DMS79 treated with DMSO at 0.1 percent for 48 hours (cell line): ENCODE measurements at places on chromosomes 1 and 21.
A peak's percentile ranks its signal among the peaks of the same experiment; 100 is the strongest.

- DNase-seq, result peak; percentile 17
Observed at GRCh38 chr1:107831921-107832320, 133.1 kb downstream of the VAV3 start.

DNA sequence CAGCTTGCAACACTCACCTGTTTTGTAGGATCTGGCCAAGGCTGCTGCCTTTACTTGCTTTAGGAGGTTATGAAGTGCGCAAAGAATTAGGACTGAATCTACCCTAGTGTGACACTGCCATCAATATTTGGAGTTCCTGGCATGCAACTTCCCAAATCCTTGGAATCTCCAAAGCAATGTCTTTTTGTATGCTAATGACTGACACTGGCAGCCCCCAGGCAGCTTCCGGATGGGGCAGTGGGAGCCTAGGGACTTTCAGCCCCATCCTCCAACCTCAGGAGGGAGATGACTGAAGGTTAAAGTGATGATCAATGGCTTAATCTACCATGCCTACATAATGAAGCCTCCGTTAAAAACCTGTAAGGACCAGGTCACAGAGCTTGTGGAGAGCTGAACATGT is 5.5 kb downstream of the RCC2 start:
- no peak for DNase-seq

GRCh38 chr1:230068621-230068873 is 1.5 kb downstream of the GALNT2 start:
- no peak for DNase-seq

- DNase-seq, result no peak
Observed at GRCh38 chr21:42806509-42807140, 72.7 kb downstream of the WDR4 start.

- DNase-seq, result no peak
Observed at GRCh38 chr1:90616395-90616794, 100.7 kb downstream of the BARHL2 start.

DNA sequence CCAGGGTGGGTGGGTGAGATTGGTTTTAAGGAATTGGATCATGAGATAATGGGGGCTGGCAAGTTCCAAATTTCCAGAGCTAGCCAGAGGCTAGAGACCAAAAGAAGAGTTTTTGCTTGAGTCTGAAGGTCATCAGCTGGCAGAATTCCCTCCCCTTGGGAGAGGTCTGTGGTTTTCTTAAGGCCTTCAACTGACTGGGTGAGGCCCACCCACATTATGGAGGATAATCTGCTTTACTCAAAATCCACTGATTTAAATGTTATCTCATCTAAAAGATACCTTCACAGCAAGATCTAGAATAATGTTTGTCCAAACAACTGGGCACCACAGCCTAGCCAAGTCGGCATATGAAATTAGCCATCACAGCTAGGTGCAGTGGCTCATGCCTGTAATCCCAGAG is 156.4 kb downstream of the URB2 start:
- DNase-seq, result no peak

- DNase-seq, result no peak
Observed at GRCh38 chr1:58608297-58608696, 31.2 kb upstream of the TACSTD2 start.

GRCh38 chr1:36123356-36123755 is 1.7 kb downstream of the COL8A2 start:
- DNase-seq, result no peak

- no peak for DNase-seq
Observed at GRCh38 chr1:175219774-175220173, 27.2 kb upstream of the KIAA0040 start.

- no peak for DNase-seq
Observed at GRCh38 chr1:82391712-82392111, 591.0 kb downstream of the ADGRL2 start.

- DNase-seq, result no peak
Observed at GRCh38 chr1:246320286-246320685, 186.8 kb downstream of the SMYD3 start.

GRCh38 chr1:219790834-219791615 is 137.3 kb downstream of the SLC30A10 start:
- no peak for DNase-seq

DNA sequence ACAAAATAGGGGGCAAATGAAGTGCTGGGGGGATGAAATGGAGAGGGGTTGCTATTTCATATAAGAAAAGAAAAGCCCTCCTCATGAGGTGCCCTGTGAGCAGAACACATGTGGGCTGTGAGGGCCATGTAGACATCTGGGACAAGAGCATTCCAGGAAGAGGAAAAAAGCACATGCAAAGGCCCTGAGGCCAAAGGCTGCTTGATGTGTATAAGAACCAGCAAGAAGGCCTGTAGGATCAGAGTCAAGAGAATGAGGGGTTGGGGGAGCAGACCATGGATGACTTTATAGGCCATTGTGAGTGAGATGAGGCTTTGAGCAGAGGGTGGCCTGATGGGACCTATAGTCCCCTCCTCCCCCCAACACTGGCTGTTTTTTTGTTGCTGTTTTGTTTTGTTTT is 7.7 kb upstream of the RAB4A start:
- DNase-seq, result no peak

DNA sequence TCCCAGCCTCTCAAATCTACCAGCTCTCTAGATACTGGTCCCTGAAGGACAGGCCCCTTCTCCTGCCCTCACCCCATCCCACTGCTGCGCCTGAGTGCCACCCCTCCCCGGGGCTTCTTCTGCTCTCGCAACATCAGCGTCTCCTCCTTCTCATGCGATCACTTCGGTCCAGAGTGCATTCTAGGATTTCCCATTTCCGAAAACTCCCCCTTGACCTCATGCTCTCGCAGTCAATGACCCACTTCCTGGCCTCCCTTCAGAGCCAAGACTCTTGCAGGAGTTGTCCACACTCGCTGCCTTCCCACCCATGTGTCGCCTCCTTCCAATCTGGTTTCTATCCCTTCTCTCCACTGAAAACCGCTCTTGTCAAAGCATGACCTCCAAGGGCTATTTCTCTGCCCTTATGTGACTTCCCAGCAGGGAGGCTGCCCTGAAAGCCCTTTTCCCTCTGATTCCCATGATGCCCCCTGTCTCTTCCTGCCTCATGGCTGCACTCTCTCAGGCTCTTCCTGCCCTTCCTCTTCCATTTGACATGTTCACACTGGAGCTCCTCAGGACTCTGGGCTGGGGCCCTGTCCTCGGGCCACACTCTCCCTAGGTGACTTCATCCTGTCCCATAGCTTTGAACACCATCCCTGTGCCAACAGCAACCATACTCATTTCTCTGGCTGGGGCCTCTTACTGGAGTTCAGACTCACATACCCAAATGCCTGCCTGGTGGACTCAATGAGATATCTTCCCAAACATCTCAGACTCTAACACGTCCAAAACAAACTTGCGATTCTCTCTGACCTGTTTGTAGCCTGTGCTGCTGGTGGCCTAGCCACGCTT is 46.0 kb downstream of the LDLRAD2 start:
- no peak for DNase-seq

DNA sequence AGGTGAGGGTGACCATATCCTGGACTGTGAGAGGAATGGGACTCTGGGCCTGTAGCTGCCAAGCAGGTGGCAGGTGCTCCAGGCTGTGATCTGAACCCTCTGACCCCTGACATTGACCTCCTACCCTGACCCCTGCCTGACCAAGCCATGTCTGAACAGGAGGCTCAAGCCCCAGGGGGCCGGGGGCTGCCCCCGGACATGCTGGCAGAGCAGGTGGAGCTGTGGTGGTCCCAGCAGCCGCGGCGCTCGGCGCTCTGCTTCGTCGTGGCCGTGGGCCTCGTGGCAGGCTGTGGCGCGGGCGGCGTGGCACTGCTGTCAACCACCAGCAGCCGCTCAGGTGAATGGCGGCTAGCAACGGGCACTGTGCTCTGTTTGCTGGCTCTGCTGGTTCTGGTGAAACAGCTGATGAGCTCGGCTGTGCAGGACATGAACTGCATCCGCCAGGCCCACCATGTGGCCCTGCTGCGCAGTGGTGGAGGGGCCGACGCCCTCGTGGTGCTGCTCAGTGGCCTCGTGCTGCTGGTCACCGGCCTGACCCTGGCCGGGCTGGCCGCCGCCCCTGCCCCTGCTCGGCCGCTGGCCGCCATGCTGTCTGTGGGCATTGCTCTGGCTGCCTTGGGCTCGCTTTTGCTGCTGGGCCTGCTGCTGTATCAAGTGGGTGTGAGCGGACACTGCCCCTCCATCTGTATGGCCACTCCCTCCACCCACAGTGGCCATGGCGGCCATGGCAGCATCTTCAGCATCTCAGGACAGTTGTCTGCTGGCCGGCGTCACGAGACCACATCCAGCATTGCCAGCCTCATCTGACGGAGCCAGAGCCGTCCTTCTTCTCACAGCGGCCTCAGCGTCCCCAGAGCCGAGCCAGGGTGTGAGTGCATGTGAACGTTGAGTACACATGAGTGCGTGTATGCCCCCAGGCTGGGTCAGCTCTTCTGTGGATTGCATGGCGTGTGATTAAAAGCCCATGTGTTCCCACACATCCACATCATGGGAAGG is 3.1 kb downstream of the TMEM125 start:
- DNase-seq, result no peak

GRCh38 chr1:18948048-18948912 is 8.2 kb downstream of the IFFO2 start:
- DNase-seq, result no peak

- DNase-seq, result no peak
Observed at GRCh38 chr1:100229681-100230443, 19.8 kb downstream of the DBT start.

DNA sequence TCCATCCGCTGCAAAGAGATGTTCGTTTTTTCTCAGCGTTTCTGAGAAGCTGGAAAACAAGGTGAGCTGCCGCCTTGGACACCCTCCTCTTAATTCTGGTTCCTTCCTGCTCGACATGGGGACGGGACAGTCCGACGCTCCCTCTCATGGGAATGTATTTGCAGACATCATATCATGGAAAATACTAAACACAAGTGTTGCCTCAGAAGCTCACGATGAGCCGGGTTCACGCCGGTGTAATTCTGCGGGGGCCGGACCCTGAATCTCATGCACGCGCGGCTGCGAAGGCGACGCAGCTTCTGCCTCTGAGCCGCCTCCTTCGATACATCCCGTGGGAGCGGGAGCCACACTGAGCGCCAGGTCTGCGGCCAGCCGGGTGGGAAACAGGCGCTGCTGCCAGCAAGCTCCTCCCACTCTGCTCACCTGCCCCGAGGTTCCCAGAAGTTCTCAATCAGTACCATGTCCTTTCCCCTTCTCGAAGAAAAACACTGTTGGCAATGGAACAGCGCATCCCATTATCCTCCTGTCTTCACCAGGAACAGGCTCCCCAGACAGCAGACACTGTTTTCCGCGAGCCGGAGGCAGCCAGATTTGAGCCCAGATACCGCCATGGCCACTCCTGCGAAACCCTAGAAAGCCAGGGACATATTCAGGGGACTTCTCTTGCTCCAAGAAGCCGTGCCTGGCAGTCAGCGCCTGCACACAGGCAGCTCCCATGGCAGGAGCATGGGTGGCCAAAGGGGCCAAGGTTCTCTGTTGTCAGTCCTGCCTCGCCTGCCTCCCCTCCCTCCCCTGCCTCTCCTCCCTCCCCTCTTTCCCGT is 98.0 kb downstream of the WDR4 start:
- DNase-seq, result peak; percentile 76

DNA sequence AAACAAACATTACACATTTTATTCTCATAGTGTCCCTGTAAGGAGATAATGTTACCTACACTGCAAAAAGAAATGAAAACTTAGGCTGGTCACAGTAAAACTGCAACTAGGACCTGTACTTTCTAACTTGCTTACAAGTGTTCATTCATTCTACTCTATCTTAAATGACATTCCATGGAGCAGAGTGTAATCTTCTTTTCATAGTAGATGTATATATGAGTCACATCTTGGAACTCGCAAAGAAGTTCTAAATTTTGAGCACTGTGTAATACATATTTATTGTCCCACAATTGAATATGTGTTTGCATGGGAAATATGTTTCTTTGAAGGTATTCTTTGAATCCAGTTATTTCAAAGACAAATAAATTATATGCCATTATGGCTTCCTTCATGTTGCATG is 1258.5 kb upstream of the ADGRL2 start:
- no peak for DNase-seq

DNA sequence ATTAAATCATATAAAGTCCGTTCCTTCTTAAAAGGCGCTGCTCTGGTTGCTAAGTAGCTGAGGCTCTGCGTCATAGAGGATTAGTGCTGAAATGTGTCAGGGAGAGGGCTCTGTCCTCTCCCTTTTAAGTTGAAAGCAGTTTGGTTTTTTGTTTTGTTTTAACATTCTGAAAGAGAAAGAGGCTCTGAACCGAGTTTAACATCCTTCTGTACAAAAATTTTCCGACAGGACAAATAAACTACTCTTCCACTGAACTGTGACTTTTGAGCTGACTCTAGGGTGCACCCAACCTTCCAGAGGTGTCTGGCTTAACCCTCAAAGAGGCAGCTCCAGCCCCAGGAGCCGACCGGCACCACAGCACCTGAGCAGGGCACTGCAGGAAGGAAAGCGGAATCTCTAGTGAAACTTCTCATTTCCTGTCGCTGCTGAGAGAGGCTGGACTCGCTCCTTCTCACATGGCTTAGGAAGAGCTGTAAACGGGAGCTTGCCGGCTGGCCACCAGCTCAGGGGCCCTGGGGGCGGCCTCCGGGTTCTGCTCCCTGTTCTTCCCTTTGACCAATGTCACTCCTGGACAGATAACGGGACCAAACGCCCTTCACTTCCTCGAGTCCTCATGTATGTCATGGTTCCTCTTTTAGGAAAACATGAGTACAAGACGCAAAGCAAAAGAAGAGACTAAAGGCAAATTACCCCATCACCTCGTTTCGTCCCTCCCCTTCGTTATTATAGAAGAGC is 1.2 kb downstream of the VAV3 start:
- DNase-seq, result peak; percentile 40

DNA sequence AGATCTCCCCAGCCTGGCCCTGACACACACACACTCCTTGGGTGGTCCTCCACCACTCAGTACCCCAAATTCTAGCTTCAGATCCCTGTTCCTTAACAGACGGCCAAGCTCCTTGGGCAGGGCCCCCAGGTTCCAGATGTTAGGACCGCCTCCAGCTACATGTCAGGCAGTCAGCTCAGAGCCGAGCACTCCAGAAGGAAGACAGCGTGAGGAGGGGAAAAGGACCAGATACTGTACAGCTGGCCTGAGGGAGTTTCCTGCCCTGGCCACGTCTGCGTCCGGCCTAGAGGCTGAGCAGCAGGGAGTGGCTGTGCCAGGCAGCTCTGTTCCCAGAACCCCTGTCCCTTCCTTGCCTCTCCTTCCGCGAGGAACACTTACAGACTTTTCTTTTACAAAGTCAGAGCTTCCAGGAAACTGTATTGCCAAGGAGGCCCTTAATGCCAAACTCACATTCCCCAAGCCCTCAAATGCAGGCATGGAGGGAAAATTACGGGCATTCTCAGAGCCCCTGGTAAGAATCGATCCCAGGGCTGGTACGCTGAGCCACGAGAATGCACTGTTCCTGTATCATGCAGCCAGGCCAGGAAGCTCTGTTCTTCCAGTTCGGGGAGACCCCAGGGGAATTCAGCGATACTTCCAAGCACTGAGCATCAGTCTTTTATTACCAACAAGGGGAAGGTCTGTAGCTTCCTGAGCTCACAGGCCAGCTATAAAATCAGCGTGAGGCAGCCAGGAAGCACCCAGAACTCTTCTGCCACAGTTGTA is 45.2 kb upstream of the CNTN2 start:
- no peak for DNase-seq

GRCh38 chr1:38831731-38832369 is 27.7 kb downstream of the RRAGC start:
- DNase-seq, result no peak
